ENCODE measurements at places on chromosomes 2 and 18.

DNA sequence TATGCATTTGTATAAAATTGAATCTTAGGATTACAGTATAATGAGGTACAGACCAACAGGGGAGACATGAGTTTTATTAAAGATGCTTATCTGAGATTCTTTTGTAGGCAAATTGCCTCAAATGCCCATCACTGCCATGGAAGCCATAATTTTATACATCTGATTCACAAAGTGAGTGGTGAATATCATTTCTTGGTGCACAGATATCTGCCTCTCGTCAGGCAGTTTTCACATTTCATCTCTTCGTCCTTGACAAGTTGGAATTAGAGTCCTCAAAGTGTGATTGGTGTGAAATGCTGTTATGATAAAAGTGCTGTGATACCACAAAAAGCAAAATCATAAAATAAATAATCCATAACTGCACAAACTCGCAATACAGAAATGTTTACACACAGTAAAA is 1602.8 kb upstream of the DDX18 start:
- no peak for DNase-seq

GRCh38 chr2:14569294-14569693 is 63.2 kb upstream of the LRATD1 start:
- DNase-seq: no peak

DNA sequence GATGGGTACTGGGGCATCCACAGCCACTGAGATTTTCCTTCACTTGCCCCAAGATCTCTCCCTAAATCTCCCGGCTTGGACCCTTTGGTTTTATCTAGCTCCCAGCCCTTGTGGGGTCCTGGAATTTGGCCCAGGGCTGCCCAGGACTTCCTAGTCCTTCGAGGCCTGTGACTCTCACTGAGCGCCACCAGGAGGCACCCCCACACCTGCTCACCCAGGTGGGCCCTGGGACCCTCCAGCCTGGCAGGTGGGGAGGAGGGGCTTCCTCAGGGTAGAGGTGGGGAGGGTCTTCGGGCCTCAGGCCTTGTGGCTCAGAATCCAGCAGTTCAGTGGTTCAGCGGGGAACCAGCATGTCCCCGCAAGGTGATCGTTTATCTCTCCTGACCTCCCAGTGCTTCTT is 11.9 kb upstream of the PRSS56 start:
- DNase-seq: no peak

- no peak for DNase-seq
These were observed 73.7 kb downstream of the SP3 start for GRCh38 chr2:173891315-173892037.

- no peak for DNase-seq
These were observed 70.8 kb downstream of the INPP4A start for GRCh38 chr2:98515250-98515991.

- DNase-seq: no peak
These were observed 472.5 kb downstream of the PID1 start for GRCh38 chr2:228798458-228799207.

- DNase-seq: no peak
These were observed 30.0 kb upstream of the REEP1 start for GRCh38 chr2:86367499-86367777.

DNA sequence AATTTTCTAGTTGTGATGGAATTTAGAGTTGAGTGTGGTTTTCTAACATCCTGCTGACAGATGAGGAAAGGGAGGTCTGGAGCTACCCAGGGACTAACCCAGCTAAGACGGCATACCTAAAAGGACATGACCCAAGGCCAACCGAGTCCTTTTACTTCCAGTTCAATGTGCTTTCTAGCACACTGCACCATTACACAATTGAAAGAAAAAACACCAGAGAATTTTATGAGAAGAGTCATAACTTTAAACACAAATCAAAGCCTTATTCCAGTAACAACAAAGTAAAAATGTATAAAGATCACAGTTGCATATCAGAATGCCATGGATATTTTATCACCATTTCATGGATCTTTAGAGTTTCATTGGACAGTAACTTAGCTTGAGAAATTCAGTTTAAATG is 480.3 kb downstream of the MEIS1 start:
- DNase-seq: no peak

GRCh38 chr18:29078273-29078672 is 901.3 kb upstream of the CDH2 start:
- no peak for DNase-seq

- no peak for DNase-seq
These were observed 246.5 kb downstream of the GALR1 start for GRCh38 chr18:77495982-77496690.

- no peak for DNase-seq
These were observed 31.1 kb upstream of the SATB2 start for GRCh38 chr2:199488772-199489400.

DNA sequence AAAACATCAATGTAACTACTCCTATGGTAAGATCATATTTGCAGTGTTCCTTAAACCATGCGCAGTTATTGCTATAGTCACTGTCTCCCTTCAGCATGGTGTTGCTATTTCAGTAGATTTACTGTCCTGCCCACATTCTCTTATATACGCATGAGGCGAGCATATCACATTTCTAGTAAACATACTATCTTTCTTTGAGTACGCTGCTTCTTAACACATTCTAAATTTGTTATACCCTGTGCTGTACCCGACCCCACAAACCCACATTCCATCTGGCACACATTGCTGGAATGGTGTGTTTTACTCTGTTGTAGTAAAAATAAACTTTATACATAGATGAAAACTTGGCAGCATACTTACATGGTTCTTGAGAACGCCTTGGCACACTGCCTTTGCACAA is 163.3 kb downstream of the QPCT start:
- no peak for DNase-seq

DNA sequence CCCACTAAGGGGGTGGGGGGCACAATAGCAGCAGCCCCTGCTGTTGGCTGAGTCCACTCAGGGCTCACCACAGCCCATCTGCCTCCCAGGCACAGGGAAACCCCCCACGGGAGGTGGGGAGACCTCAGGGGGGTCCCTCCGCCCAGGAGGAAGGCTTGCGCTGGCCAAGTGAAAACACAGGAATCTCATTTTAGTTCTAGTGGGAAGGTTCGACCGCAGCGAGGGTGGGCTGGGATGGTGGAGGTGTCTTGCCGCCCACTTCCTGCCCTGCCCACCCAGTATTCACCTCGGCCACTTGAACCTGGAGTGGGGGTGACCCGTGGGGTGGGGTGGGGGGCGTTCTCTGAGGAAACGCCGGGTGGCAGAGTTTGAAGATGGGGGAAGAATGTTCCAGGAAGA is 6.9 kb upstream of the BOK start:
- no peak for DNase-seq

DNA sequence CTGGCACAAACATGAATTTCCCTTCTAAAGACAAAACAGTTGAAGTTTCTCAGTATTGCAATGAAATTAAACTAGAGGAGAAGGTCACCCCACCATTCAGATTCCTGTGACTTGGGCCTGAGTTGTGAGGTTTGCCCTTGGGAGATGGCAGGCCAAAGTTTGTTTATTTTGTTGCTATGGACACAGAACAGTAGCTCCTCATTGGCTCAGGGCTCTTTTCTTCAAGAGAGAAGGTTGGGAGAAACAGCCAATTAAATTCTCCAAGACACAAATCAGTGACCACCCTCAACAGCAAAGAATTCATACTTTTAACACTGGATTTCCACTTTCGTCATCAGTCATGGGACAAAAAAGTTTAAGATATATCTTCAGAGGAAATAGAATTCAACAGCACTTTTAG is at the start of gene FLACC1:
Gene FLACC1 (minus strand): TSS at position 125 of the 400 bp plus-strand sequence. CDS start 5,941 bp downstream, outside the sequence.
- no peak for DNase-seq

DNA sequence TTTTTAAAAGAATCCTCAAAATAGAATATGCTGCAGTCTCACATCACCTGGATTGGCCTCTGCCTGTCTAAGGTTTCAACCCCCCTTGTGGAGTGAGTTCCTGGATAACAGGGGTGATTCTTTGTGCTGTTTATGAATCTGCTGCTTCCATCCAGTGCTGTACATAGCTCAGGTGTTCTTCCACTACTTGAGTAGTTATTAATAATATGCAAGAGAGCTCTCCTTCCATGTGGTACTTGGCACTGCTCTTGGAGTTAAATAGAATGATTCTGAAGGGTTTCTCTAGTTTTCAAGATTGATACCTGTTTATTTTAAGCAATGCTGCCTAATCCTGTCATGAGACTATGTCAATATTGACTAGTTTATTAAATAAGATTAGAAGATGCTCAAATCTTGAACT is 273.6 kb downstream of the RDH14 start:
- DNase-seq: no peak

DNA sequence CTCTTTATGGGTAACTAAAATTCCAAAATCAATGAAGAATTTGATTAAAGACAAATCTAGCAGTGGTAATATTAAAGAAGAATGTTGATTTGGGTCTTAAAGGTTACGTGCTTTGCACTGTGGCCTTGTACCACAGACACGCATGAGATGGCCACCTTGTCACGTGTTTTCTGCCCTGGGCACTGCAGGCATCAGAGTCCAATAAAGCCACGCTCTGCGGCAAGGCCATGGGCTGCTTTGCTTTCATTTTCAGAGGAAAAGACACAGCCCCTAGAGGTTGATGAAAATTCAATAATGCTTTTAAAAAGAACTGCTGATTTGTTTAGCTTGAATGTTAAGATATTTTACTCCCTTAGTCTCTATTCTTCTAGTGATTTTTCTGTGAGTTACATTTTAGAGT is 30.4 kb downstream of the AOX1 start:
- no peak for DNase-seq

GRCh38 chr18:21960189-21960588 is 209.2 kb upstream of the GATA6 start:
- DNase-seq: no peak

- DNase-seq: no peak
These were observed 111.1 kb downstream of the AP1S3 start for GRCh38 chr2:223725986-223726970.

DNA sequence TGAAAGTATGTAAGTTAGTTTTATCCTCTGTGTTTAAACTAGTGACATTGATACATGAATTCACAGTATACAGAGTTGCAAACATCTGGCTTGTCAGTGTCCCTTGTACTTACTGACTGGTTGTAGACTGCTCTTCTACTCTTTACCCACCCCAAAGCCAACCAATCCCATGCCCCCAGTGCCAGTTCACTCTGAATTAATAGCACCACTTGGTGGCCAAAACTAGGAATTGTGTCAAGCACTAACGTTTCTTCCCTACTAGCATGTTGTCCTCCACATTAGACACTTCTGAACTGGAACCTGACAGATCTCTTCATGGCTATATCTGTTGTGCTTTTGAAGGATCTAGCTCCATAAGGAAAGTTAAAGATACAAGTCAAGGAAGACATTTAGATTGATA is 27.2 kb upstream of the OTX1 start:
- no peak for DNase-seq

DNA sequence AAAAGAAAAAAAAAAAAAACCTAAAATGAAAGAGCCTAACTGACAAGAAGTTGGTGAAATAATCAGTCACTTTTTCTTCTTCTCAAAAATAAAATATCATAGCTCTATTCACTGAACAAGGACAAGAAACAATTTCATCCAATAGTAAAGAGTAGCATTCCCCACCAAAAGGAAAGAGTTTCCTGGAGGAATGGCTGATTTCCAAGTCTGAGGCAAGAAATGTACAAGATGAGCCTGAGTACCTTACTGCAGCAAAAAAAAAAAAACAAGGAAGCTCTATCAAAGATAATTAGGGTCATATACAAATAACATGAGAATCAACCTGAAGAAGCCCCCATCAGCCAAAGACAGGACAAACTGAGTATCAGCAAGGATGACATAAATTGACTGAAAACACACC is 11.5 kb downstream of the ROCK1 start:
- no peak for DNase-seq

- no peak for DNase-seq
These were observed 239.5 kb downstream of the DCDC2C start for GRCh38 chr2:3942841-3943240.

GRCh38 chr2:23260621-23261020 is 124.4 kb upstream of the KLHL29 start:
- no peak for DNase-seq

GRCh38 chr2:196601430-196602306 is 37.8 kb upstream of the CCDC150 start:
- DNase-seq: no peak

DNA sequence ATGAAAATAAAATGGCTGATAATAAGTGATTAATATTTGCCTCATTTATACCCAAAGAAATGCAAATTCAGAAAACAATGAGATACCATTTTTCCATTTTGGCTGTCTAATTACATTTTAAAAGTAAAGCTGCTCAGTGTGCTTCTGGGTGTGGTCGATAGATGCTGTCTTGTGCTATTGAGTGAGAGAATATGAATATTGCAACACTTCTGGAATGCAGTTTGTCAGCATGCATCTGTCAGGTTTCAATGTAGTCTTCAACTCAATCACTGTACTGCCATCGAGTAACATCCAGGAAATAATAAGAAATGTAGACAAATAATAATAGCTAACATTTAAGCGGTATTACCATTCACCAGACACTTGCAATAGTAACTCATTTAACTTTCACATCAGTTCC is 3.9 kb downstream of the IL18R1 start:
- DNase-seq: no peak

GRCh38 chr2:146305164-146305563 is 1539.7 kb upstream of the ACVR2A start:
- DNase-seq: no peak

GRCh38 chr2:167924556-167924955 is 322.8 kb downstream of the STK39 start:
- DNase-seq: no peak

GRCh38 chr2:6993229-6993640 is 76.0 kb downstream of the RNF144A start:
- DNase-seq: no peak

DNA sequence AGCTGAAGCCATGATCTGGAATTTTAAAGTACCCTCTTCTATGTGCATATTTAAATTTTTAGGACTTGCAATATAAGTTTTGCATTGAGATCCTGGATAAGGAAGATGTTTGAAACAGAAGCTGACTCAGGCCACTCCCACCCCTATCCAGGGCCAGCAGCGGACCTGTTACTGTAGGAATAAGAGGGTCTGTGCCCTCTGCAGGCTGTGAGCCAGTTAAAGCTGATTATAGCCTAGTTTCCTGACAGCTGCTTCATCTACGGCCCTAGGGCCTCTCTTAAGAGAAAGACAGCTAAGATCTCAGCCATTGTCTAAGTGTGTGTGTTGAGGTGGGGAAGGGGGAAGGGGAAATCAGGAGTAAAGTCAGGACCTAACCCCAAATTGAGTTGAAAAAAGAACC is 234.0 kb downstream of the HAUS1 start:
- DNase-seq: no peak

GRCh38 chr2:152635635-152636298 is 81.5 kb downstream of the PRPF40A start:
- peak; percentile 36 for DNase-seq

All from stimulated activated CD4-positive, alpha-beta T cell treated with anti-CD3 and anti-CD28 coated beads, Interleukin-15, amount 100 ng/mL, for 48 hours (primary cell).